ENCODE measurements at places on chromosomes 5 and 9.
A peak's percentile ranks its signal among the peaks of the same experiment; 100 is the strongest.

DNA sequence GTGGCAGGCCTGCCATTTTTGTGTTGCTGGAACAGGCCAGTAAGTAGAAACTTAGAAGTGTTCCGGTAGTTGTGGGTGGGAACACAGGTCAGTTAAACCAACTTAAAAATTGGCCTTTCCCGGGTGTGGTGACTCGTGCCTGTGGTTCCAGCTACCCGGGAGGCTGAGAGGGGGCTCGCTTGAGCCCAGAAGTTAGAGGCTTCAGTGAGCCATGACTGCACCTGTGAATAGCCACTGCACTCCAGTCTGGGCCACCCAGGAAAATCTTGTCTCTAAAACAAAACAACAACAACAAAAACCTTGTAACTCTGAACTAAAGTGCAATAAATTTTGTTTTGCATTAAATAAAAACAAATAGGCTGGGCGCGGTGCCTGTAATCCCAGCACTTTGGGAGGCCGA, 1.4 kb upstream of the NHP2 start:
- no peak for DNase-seq

DNA sequence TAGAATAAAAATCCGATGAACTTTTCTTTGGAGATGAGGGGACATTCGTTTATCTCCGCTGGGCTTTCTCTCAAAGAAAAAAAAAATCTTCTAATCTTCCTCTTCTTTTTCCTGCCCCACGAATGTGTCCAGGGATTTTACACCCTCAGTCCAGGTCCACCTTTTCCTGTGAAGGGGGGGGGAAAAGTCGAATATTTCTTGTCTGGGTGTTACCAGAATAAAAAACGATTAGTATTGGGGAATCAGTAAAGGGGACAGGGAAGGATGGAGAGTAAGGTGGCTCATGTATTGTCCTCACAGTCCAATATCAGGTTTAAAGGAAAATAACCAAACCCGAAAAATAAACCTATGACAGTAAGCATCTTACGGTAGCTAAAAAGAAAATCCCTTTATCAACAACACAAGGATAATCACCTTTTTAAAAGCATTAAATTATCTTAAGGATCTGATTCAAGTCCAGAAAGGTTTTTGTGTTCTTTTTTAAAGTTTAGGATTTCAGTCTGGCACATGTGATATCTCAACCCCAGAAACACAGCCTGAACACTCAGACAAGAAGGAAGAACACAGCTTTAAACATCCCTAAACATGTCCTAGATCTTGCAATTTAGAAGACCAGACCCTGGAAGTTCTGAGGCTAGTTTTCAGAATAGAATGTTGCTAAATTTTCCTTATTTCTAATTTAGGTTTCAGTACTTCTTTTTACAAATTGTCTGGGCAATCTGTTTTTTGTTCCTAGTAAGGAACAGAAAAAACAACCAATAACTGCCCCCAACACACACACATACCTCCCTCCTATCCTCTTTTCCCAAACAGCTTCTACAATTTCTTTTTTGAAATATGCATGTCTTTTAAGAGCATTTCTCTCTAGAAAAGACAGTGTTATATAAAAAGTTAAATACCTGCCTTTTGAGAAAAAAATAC, 1.2 kb downstream of the ZNF608 start:
- no peak for DNase-seq

GRCh38 chr5:167895899-167896659, 395.4 kb upstream of the WWC1 start:
- no peak for DNase-seq

- peak; percentile 41 for DNase-seq
These were observed 119.5 kb upstream of the CTNND2 start for GRCh38 chr5:12023614-12024241.

- DNase-seq = no peak
These were observed 751 bp upstream of the RIC1 start for GRCh38 chr9:5628183-5628529.

Data from suppressor macrophage treated with lipopolysaccharide for 4 hours (primary cell).